ENCODE measurements at places on chromosomes 7 and 10. TPM values are rescaled to one million over a fixed set of nuclear protein-coding genes. Genes with fewer than 3 reads are reported as not detected.
A peak's percentile ranks its signal among the peaks of the same experiment; 100 is the strongest.

GRCh38 chr10:86206240-86206579 lies 160.4 kb downstream of the GRID1 start:
- H3K27me3 ChIP-seq, result no peaks in the 10 kb centered on the region
- DNase-seq, result no peak
- no peaks in the 10 kb centered on the region for H3K36me3 ChIP-seq
- no peak overlapping the region for H3K4me3 ChIP-seq
- no peak overlapping the region for H3K27ac ChIP-seq
- no peaks in the 10 kb centered on the region for H3K4me1 ChIP-seq

DNA sequence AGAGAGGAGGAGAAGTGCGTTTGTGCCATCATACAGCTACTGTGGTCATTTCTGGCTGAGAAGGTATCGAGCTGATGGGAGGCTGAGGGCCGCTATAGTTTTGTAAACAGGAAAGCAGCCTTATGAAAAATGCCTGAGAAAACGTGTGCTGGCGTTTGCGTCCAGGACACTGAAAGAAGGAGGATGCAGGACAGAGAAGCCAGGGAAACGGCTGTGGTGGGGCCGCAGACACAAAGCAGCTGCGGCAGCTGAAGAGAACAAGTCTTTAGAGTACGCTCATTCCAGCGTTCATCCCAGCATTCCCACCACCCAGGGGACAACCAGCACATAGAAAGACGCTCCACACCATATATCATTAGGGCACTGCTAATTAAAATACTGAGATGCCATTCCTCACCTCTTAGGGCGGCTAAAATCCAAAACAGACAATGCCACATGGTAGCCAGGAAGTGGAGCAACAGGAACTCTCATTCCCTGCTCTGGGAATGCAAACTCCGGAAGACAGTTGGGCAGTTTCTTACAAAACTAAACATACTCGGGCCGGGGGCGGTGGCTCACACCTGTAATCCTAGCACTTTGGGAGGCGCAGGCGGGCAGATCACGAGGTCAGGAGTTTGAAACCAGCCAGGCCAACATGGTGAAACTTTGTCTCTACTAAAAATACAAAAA lies 18.4 kb downstream of the GNA12 start:
- H3K4me3 ChIP-seq, result no peak overlapping the region
- no peaks in the 10 kb centered on the region for H3K27me3 ChIP-seq
- peaks cover 22% of the 10 kb centered on the region for H3K4me1 ChIP-seq

The ANAPC16 gene
- total RNA-seq, result 95.9 TPM

The GSTO2 gene
- 1.4 TPM for total RNA-seq

DNA sequence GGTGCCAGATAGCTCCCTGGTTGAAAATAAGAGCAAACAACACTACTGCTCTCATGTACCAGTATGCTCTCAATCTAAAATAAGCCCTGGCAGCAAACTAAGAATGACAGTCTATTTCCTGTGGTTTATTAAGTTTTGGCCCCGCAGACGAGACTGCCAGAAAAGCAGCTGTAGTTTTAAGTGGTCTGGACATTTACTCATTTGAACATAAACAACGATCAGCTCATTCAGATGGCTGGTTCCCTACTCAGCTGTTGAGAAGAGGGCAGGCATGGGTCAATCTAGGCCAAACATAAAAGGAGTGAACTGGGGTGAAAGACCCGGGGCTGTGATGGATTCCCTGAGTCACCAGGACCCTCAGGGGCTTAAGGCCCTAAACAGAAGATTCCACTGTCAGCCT lies 4.5 kb downstream of the TRIL start:
- peaks cover 51% of the 10 kb centered on the region for H3K27me3 ChIP-seq
- peaks cover 3% of the 10 kb centered on the region for H3K4me1 ChIP-seq
- no peak overlapping the region for H3K4me3 ChIP-seq
- no peak for DNase-seq
- H3K36me3 ChIP-seq, result no peaks in the 10 kb centered on the region
- H3K27ac ChIP-seq, result no peak overlapping the region

The TMEM236 gene
- total RNA-seq, result not detected

DNA sequence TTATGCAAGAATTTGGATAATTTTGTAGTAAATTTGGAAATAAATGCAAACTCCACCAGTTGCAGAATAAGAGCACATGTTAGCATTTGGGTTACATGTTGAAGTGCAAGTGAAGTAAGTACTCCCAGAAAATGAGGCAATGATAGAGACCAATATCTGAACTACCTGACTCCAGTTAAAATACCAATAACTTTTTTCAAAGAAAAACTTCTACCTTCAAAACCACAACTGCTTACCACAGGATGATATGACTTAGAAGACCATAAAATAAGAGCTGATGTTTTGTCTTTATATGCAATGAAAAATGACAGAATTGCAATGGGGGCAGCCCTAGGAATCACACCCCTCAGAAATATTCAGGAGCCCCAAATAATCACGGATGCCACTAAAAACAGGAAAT lies 561.6 kb upstream of the TEX47 start:
- no peak for DNase-seq
- H3K4me3 ChIP-seq, result no peak overlapping the region
- H3K27ac ChIP-seq, result no peak overlapping the region
- H3K36me3 ChIP-seq, result no peaks in the 10 kb centered on the region
- H3K4me1 ChIP-seq, result no peaks in the 10 kb centered on the region

DNA sequence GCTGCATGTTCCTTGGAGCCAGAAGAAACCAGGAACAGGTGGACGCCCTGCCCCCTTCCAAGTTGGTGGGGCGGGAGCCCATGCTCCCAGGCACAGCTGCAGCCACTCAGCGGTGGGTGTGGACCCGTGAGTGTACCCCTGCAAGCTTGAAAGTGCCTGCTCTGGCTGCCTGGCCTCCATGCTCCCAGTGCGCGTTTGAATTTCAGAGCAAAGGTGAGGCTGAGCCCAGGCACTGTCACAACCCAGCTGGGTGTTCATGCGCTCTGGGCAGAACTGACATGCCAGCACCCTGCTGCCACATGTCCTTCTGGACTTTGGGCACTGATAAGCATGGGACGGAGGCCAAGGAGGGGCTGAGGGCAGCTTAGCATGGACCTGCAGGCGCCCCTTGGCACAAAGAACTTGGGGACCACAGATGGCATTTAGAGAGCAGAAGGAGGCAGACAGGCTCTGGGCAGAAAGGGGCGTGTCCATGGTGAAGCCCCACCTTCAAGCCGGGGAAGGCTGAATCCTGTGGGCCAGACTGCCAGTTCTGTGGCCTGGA lies 402.0 kb upstream of the NRG3 start:
- no peak overlapping the region for H3K4me3 ChIP-seq
- H3K27me3 ChIP-seq, result no peaks in the 10 kb centered on the region
- no peaks in the 10 kb centered on the region for H3K36me3 ChIP-seq
- no peak for DNase-seq

DNA sequence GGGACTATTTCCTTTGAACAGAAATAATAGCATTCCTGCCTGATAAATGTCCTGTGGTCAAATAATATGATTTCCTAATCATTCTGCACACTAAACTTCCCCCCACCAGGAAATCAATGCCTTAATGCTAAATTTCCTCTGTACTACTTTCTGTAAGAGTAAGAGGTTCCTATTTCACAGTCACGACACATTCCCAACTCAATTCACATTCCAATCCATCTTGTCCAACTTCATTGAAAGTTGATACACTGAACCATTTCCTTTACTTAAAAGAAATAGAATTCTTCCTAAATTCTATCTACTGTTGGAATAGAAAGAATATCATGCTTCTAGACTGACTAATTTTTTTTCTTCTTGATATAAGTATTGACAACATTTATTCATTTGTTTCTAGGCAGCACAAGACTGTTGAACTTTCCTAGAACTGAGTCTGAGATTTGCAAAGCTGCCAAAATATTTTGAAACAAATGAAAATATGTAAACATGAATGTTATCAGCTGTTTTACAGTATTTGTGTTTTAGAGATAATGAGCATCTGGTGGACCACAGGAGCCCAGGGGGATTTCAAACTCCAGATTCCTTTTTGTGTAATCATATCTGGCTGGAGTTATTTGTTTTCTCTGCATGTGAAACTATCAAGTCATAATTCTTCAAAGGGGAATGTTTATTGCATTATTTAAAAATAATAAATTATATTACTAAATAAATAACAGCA lies 121.5 kb downstream of the TPST1 start:
- peaks cover 2% of the 10 kb centered on the region for H3K27me3 ChIP-seq
- no peaks in the 10 kb centered on the region for H3K4me1 ChIP-seq
- H3K27ac ChIP-seq, result no peak overlapping the region
- DNase-seq, result no peak
- no peaks in the 10 kb centered on the region for H3K36me3 ChIP-seq

DNA sequence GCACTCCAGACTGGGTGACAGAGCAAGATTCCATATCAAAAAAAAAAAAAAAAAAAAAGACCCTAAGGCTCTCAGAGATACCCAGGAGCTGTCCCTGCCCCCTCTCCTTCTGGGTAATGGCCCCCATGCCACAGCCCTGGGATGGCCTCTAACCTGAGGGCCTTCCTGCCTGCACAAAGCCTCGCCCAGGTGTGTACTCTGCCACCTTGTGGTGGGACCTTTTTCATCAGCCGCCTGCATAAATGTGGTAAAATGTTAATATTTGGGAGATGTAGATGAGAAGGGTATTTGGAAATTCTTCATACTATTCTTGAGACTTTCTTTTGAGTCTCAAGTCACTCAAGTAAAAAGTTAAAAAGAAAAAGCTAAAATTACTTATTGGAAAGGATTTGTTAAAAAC lies 46.3 kb upstream of the RNF216 start:
- no peak overlapping the region for H3K27ac ChIP-seq
- H3K27me3 ChIP-seq, result no peaks in the 10 kb centered on the region
- H3K36me3 ChIP-seq, result no peaks in the 10 kb centered on the region
- DNase-seq, result peak; percentile 24
- H3K4me1 ChIP-seq, result peaks cover 13% of the 10 kb centered on the region

The ATXN7L1 gene
- 11.1 TPM for total RNA-seq

The HIBADH gene
- total RNA-seq, result 23.1 TPM

GRCh38 chr10:73908853-73909539 lies 1.9 kb upstream of the PLAU start:
- peak; percentile 53 for DNase-seq
- peaks cover 5% of the 10 kb centered on the region for H3K27me3 ChIP-seq
- peak overlapping the region; percentile 58 for H3K4me3 ChIP-seq
- peaks cover 12% of the 10 kb centered on the region for H3K36me3 ChIP-seq
- H3K27ac ChIP-seq, result peak overlapping the region; percentile 73

- H3K27me3 ChIP-seq, result no peaks in the 10 kb centered on the region
- H3K4me3 ChIP-seq, result no peak overlapping the region
- no peaks in the 10 kb centered on the region for H3K4me1 ChIP-seq
- no peaks in the 10 kb centered on the region for H3K36me3 ChIP-seq
These were observed 144.8 kb downstream of the MYOF start for GRCh38 chr10:93337309-93337721.
